RWPE1 (cell line): ENCODE measurements at places on chromosomes 4 and X.

GRCh38 chr4:113882668-113883067, 96.8 kb downstream of the ARSJ start:
- no peak for DNase-seq

- DNase-seq, result no peak
Measured at GRCh38 chrX:153939573-153939972, 4.7 kb upstream of the NAA10 start.

DNA sequence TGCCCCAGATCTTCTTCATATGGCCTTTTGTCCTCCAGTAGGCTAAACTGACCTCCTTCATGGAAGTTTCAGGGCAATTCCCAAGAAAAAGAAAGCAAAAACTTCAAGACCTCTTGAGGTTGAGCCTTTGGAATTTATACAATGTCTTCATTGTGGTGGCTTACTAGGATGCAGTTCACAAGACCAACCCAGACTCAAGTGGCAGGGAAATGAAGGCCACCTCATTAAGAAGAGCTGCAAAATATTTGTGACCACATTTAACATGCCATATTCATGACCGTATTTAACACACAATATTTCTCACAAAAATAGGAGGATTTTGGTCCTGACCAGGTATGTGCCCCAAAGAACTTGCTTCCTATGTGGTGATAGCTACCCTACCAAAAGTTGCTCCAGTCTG, 605.5 kb upstream of the PITX2 start:
- no peak for DNase-seq

DNA sequence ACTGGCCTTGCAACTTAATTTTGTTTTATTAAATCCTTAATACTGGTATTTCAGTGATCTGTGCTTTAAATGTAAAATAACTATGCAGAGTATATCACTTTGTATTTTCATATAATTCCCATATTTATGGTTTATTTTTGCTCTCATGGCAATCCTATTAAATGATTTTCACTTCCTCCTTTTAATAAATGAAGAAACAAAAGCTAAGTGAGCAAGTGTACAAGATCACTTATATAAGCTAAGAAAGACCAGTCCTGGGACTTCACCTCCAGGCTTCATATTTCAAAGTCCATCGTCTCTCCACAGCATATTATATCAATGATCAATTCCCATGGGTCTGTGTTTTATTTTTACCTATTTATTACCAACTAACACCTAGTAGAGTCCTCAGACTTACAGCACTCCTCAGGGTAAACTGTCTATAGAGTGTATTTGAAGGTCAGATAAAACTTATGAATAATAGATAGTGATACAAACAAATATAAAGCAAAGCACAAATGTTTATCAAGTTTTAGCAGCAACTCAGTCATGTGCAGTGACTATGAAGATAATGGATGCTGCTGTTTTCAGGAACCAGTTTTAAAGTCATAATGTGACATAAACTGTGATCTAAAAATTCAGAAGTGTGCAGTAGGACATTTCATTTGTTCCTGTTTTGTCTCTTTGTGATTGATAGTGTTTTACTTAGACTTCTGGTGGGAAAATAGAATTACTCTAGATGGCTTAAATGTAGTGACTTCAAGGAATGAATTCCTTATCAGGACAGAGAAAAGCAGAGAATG, 56.8 kb downstream of the ARHGAP24 start:
- no peak for DNase-seq

DNA sequence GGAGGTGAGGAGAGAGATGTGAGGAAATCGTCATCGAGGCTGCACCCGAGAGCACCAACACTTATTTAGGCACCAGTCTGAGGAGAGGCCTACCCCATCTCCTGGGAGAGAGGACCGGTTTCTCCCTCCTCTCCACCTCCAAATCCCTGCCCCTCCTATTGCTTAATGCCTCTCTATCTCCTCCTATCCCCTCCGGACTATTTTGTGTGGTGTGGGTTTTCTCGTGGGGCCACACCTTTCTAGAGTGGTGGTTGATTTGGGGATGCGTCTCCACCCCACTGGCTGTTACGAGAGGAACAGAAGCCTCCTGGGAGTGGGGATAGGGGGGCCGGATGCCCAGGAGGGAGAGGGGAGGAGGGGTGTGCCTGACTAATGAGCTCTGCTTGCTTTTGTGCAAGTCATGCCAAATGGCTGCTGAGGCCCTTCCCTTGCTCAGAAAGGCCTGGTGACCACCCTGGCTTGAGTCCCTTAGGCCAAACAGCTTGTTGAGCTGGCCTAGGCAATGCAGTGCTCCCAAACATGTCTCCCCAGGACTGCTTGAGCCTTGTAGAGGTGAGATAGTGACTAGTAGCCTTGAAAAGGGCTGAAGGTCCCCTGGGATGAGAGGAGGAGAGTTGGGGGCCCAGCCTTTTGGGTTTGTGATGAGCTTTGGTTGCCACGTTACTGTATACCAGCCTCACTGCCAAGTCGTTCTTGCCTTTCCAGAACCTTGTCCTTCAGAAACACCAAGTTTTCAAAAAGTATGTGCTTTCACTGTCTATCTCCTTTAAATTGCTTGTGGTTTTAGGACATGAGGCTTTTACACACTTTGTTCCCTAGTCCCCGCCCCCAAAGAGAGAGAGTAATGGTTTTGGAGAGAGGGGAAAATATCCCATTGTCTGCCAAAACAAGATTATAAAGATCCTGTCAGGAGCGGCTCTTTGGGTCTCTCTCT, 1.2 kb downstream of the MSN start:
- peak; percentile 46 for DNase-seq

DNA sequence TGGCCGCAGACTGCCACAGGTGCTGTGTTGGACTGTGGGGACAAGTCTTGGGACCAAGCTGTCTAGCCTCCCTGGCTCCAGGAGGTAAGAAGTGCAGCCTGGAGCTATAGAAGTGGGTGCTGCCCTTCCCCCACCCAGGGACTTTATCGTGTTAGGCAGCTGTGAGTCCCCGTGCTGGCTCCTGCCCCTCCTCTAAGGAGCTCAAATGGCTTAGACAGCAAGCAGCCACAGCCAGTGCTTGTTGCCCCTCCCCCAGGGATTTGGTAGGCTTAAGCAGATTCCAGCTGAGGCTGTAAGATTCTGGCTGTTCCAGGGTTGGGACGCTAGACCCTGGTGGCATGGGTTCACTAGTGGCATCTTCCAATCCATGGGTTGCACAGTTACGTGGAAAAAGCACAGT, 979.4 kb upstream of the PCDH10 start:
- no peak for DNase-seq

DNA sequence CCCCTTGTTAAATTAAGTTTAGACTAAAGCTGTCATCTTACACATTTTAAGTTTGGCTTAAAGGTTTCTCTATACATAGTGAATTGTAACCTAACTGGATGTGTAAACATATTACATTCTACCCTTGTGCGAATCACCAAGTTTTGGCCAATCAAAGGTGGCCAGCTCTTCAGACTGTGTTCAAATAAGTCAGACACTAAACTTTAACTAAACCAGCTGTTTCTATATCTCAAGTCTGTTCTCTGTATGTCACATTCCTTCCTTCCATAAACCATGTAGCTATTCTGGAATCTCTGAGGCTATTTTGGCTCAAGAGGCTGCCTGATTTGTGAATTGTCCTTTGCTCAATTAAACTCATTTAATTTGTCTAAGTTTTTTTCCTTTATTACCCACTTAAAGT, 6.7 kb downstream of the SULT1B1 start:
- no peak for DNase-seq

GRCh38 chrX:9561199-9561598, 96.3 kb downstream of the TBL1X start:
- DNase-seq, result no peak

- DNase-seq, result no peak
Measured at GRCh38 chrX:151745651-151746050, 11.1 kb downstream of the CNGA2 start.

- no peak for DNase-seq
Measured at GRCh38 chrX:123771449-123772064, 38.7 kb upstream of the THOC2 start.

DNA sequence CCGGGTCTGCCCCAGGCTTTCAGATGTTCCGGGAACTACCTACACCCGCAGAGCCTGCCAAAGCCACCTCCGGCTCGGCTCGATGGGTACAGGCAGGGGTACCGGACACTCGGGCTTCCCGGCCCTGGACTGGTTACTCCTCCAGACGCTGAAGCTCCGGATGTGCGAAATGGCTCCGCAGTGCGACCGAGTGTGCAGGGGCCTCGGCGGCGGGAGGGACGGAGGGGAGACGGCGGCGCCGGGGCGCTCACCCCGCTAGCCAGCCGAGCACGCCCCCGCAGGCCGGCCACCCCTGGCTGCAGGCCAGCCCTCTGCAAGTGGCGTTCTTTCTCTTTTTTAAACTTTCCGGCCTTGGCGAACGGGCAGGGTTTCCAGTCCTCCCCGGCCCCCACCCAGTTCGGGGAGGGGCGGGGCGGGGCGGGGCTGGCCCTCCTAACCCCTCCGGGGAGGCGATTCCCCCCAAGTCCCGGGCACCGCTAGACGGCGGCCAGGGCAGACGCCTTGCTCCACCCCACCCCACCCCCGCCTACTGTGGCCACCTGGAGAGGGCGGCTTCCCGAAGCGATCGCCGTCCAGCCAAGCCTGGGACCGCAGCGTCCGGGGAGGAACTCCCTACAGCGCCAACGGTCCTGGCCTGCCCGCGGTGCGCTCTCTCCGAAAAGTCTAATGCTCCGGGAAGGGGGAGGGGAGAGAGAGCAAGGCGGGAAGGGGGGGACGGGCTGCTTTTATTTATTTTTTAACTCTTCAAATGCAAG, 7.5 kb downstream of the BCOR start:
- DNase-seq, result no peak

DNA sequence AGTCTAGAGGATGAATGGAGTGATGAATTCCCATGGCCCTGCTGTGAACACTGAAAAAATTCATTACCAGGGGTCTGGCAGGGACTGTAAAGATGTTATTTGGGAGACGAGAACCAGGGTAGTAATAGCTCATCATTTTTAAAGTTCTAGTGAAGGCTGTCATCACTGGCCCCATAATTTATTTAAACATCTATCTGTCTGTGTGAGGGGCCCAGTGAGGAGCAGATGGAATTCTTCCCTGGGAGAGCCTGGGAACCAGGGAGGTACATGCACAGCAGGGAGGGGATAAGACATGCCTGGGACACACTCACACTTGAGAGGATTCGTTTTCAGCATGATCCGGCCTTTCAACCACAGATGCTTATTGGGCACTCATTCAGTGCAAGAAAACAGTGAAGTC, 162.0 kb downstream of the PDGFRA start:
- no peak for DNase-seq

- no peak for DNase-seq
Measured at GRCh38 chrX:103220511-103221323, 5.8 kb downstream of the BEX4 start.

DNA sequence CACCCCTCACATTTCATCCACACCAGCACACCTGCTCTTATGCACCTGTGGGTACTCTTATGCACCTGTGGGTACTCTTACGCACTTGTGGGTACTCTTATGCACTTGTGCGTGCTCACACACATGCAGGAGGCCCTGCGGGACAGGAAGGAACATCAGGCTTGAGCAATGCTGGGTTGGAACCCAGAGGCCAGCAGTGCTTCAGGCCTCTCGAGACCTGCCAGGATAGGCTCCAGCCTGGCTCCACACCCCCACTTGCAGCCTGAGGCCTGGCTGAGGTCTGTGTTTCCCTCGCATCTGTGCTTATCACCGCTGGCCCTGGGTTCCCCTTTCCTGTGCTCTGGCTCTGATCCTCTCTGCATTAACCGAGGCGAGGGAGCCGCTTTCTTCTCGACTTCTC, 34.7 kb downstream of the SORCS2 start:
- DNase-seq, result no peak

DNA sequence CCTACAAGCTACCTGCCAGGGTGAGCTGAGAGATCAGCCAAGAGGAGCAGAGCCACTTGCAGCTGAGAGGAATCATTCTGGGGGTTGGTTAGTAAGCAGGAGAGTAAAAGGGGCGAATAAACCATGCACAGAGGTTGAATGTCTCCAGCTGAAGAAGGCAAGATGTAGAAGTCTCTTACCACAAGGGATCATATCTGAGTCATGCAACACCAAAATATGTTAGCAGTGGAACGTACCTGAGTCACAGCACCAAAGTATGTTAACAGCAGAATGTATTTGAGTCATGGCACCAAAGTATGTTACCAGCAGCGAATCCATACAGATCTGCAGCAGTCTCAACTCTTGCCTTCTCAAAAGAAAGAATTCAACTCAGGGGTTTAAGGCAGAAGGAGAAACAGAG, 29.9 kb downstream of the C4orf51 start:
- DNase-seq, result peak; percentile 74

DNA sequence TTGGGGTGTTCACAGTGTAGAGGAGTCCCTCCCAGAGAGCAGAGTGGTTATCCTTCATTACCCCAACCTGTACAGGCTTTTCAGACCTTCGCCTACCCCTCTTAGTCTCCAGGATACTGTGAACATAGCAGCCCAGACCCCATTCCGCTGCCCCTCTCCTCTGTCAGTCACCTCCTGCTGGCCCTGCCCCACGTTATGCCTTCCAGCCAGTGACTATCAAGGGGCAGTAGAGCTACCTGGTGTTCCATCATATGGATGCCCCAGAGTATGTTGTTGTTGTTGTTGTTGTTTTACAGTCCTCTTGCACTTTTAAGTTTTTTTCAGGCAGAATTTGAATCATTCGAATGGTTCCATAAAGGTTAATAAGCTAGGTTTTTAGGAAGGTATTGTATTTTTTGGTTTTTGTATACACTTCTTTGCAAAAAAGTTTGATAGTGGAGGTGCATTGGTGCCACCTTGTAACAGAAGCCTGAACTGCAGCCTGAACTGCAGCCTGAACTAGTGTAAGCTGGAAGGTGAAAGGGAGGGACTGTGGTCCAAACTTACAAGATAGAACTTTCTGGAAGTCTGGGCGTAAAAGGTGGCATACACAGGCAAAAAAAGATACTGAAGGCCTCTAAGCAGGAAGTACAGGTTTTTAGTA, 101.4 kb upstream of the RAB40AL start:
- DNase-seq, result no peak

DNA sequence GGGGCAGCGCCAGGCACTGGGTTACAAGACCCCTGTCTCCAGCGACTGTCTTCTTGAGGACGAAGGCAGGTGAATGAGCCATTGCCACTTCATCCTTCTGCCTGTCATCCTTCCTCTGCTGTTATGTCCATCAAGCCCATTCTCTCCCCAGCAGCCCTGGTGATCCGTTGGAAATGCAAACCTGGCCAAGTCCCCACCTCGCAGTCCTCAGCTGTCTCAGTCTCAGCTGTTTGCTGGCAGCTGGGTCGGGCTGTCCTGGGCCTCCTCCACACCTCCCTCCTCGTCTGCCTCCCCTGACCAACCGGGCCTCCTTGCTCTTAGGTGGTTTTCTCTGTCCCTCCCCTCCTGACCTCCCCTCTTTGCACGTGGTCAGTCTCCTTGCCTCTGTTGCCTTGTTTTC, 38.0 kb downstream of the PTTG2 start:
- no peak for DNase-seq

GRCh38 chrX:17743913-17744312, 6.6 kb downstream of the SCML1 start:
- DNase-seq, result no peak
